ENCODE measurements at places on chromosomes 4 and X.

DNA sequence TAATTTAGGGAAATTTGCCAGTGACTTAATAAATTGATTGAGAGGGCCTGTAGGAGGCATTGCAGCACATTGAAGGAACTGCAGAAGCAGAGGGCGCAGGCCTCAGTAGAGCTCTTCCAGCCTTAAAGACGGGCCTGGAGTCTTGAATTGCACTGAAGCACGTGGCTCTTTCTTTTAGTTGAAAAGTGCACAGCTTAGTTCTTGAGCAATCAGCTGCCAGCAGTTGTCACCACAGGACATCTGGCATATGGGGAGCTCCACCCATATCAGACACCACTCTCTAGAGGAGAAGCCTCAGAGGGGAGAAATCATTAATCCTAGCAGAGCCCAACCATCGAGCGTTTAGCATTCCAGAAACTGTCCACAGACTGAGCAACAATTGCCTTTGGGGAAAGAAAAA is 16.0 kb upstream of the FGF16 start:
- no peak for DNase-seq

DNA sequence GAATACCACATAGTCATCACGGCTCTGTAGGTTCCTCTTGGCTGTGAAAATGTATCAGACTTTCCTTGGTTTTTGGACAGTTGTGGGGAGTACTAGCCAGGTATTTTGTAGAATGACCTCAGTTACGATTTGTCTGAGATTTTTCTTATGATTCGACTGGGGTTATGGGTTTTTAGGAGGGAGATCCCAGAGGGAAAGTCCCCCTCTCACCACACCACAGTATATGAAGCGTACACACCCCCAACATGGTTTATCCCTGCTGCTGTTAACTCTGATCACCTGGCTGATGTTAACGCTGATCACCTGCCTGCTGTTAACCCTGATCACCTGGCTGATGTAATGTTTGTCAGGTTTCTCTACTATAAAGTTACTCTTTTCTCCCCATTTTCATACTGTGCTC is 72.6 kb downstream of the ANAPC4 start:
- DNase-seq: no peak

DNA sequence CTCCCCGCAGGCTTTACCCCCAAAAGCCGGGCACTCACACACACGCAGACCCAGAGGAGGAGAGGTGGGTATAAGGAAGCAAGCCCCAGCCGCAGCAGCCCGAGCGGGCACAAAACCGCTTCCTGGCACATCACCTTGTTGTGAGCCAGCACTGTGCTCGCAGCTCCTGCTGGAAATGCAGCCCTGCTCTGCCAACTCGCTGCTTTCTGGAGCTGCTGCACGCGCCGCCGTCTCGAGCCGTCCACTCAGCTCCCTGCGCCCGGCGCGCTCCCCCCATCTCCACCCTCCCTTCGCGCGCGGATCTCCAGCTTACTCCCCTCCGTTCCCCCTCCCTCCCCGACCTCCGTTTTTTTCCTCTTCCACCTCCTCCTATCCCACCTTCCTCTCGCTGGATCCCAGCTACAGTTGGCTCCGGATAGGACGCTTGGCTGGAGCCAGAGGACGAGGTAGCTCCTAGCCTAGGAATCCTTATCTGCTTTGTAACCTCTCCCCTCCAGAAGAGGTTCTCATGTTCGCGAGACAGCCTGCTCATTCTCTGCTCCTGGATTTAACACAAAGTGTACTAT is at the start of gene SPOCK3:
Gene SPOCK3, minus strand, starts transcription at position 179 of the 566 bp plus-strand sequence.
- DNase-seq: peak; percentile 7

DNA sequence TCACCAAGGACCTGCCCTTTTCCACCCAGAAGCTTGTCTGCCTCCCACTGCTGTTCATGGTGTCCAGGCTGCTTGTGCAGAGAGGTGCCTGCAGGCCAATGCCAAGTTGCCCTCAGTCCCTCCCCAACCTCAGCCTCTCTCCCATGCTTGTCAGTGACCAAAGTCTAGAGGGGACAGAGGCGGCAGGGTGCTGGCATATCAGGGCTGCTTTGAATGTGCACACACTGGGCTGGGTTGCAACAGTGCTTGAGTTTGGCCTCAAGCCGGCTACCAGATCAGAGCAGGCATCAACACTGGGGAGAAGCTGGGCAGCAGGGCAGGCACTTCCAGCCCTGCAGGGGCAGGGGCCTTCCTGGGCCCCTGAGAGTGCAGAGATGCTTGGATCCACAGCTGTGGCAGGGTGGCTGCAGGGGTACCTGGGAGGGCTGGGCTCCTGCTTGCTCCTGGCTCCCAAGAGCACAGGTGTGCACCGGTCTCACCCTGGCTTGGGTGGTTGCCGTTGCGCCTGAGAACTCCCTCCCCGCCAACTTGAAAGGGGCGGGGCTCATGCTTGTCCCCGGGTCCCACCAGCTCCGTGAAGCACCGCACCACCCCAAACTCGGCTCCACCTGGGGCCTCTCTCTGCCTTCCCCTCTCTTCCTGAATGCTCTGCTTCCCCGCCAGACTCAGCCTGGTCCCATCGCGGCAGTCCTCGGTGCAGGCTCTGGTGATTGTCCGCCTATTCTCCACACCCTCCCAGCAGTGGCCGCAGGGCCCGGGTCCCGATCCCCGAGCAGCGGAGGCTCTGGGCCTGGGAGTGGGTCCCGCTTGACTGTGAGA is 1681.9 kb upstream of the ADGRL3 start:
- DNase-seq: no peak

- DNase-seq: no peak
These were observed at the start of gene ODAPH for GRCh38 chr4:75555294-75556164. ODAPH (plus strand) TSS chr4:75556066; CDS start chr4:75556083, 17 bp downstream.

- no peak for DNase-seq
These were observed 26.5 kb upstream of the JADE1 start for GRCh38 chr4:128782875-128783614.

DNA sequence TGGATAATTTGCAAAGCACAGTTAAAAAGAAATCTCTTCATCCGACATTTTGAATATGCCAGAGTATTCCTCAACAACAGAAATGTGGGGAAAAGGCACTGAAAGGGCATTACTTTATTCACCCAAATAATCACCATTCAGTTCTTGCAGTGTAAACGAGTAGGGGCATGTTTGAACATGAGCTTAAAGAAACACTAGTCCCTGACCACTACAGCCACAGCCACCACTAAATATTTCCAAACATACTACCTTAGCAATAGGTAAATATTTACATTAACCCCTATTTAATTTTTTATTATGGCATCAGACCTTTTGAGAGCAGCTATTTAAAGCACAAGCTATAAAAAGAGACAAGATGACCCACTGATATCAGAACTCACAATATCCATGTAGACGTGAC is 27.6 kb downstream of the MCF2 start:
- DNase-seq: no peak

GRCh38 chr4:15894393-15894792 is 44.1 kb downstream of the FGFBP1 start:
- DNase-seq: no peak

DNA sequence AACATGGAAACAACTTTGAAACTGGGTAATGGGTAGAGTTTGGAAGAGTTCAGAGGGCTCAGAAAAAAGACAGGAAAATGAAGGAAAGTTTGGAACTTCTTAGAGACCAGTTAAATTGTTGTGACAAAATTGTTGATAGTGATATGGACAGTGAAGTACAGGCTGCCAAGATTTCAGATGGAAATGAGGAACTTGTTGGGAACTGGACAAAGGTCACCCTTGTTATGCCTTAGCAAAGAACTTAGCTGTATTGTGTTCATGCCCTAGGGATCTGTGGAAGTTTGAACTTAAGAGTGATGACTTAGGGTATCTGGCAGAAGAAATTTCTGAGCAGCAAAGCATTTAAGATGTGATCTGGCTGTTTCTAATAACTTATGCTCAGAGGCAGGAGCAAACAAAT is 5.1 kb upstream of the ARL13A start:
- DNase-seq: no peak

DNA sequence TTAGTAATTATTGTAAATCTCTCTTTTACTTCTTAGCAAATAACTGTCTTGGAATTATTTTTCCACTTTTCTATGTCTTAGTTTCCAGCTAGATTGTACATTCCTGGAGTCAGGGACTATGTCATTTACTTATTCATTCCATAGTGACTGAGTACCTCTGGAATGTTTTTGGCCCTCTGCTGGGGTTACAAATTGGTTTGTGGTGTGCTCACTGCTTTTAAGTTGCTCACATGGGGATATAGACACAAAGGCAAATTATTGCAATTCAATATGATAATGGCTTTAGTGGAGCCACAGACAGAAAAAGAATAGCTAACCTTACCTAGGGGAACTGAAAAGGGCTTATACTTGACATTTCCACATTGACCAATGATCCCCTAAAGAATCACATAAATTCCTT is 63.7 kb upstream of the PDGFRA start:
- DNase-seq: no peak

DNA sequence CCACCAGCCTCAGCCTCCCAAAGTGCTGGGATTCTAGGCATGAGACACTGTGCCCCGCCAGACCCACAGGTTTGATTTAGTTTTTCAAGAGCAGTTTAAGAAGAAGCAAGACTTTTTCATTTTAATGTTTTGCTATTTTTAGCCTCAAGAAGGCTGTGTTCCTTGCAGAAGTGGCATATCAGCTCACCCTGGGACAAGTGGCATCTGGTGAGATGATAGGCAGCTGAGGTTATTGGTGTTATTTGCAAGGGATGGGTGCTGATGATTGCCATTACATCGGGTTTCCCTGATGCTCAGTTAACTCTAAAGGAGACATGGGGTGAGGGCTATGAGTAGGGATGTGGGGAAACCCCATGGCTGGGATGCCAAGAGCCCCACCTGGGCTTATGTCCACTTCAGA is 120.4 kb downstream of the MXRA5 start:
- no peak for DNase-seq

DNA sequence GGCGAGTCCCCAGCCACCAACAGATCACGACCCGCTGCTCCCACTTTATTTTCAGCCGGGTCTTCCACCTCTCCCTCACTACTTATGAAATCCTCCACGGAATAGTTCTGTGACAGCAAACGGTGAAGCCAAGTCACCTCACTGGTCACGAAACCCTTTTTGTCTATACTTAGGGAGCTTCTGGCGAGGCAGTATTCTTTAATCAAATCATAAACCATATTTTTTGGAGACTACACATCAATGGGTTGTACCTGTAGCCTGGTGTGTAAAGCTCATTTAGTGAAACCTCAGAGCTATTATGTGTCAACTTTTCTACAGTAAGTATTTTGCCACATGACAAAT is 809 bp upstream of the H2AZ1 start:
- DNase-seq: no peak

Measured in immature natural killer cell (primary cell).